ENCODE measurements at places on chromosomes 16 and 17.

GRCh38 chr16:4944333-4945281 lies 7.7 kb upstream of the PPL start:
- DNase-seq, result peak; percentile 23

GRCh38 chr16:11511801-11512200 lies 74.9 kb downstream of the LITAF start:
- DNase-seq, result no peak

DNA sequence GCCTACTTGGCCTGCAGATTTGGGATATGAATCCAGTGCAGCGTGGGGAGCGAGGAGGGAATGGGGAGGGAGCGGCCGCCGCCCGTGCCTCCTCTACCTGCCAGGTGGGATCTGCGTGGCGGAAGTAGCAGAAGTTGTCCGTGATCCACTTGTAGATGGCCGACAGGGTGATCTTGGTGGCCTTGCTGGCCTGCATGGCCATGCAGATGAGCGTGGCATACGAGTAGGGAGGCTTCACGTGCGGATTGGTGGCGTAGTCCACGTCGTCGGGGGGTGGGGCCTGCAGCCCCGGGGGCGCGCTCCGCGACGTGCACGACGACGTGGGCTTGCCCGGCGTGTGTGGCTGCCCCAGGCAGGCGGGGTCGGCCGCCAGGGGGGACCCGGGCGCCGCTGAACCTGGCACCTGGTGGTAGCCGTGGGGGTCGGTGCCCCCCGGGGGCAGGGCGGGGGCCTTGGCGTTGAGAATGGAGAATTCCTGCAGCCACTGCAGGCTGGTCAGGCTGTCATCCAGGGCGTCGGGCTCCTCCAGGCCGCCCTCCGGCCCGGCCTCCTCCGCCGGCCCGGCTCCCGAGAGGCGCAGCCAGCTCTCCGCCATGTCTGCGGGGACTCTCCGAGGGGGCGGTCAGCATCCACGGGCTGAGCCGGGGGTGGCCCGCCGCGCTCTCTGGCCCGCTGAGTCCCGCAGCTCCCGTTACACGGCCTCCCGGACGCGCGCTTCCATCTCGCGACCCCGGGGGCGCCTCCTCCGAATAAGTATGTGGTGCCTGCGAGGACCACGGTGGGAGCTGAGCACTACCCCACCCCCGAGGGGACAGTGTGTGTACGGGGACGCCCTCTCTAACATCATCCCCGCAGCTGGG lies 1.0 kb downstream of the FOXJ1 start:
- peak; percentile 57 for DNase-seq

DNA sequence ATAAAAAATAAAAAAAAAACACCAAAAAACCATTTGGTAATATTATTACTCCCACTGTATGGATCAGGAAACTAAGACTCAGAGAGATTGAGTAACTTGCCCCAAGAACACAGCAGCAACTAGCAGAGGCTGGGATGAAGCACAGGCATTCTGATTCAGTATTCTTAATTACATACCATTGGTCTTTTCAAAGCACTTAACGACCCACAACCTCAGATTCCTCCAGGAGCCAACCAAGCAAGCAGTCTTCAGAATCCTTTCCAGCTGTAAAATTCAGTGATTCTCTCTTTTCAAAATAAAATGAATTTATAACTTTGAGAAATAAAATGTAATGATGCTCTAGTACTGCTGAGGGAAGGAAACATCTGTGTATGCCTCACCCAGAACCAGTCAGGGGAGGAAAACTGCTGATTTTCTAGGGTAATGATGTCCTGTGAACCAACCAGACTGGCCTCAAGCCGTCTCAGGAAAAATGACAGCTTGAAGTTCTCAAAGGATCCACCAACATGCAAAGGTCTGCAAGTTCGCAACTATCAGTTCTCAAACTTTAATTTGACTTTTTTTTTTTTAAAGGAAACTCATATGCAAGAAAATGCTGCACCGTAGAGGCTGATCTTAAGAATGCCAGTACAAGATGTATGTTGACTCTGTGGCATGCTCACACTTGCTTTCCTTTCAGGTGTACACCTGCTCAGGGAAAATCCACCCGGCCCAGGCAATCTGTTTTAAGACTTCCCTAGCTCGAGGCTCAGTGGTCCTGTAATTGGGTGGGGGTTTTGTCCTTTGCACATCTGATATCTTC lies 9.0 kb downstream of the CUEDC1 start:
- DNase-seq, result no peak

- DNase-seq, result no peak
Measured at GRCh38 chr17:41537990-41538389, 9.9 kb upstream of the KRT19 start.

GRCh38 chr16:15952265-15952711 lies 2.9 kb downstream of the ABCC1 start:
- no peak for DNase-seq

GRCh38 chr17:42002792-42003301 lies 14.4 kb downstream of the DNAJC7 start:
- no peak for DNase-seq

DNA sequence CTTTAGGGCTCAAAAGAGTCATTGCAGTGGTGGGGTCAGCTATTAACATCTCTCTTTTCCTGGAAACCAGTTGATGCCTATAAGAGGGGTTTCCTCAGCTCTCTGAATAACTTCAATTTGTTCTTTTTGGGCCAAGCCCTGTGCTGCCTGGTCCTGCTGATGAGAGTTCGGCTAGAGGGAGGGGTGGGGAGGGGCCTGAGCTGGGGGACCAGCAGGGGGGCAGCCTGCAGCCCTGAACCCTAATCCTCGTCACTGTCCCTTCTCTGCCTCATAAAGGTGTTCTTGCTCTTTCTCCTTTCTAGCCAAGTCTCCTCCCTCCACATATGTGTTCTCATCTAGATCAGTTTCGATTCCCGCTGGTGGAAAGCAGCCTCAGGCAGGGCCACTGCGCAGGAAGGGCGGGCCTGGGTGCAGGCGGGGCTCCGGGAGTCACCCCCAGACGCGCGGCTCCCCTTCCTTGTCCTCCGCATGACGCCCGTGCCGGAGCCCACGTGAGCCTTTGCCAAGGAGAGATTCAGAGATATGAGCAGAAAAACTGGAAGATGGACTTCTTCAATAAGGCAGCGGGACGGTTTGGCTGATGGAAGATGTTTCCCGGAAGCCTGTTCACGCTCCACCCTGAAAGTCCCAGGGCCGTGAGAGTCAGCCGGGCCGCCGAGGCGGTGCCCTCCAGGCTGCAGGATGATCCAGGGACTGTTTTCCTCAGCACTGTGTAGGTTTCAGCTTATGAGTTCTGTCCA lies 15.0 kb upstream of the RHOT1 start:
- DNase-seq, result peak; percentile 84

- no peak for DNase-seq
Measured at GRCh38 chr17:41149652-41149985, at the start of gene KRTAP4-5. Gene KRTAP4-5 (minus strand): TSS chr17:41149825. CDS start chr17:41149767, 58 bp downstream.

- no peak for DNase-seq
Measured at GRCh38 chr16:24700549-24701392, 28.7 kb upstream of the TNRC6A start.
